ENCODE measurements at places on chromosomes 3 and 15.
A peak's percentile ranks its signal among the peaks of the same experiment; 100 is the strongest.

GRCh38 chr3:160449636-160450598, at the start of gene TRIM59:
TSS of gene TRIM59 (minus strand) at chr3:160449786. CDS start at chr3:160439183, 10,603 bp downstream.
- peak; percentile 97 for DNase-seq

GRCh38 chr15:99925661-99926461, 192.6 kb upstream of the LYSMD4 start:
- DNase-seq, result peak; percentile 76

DNA sequence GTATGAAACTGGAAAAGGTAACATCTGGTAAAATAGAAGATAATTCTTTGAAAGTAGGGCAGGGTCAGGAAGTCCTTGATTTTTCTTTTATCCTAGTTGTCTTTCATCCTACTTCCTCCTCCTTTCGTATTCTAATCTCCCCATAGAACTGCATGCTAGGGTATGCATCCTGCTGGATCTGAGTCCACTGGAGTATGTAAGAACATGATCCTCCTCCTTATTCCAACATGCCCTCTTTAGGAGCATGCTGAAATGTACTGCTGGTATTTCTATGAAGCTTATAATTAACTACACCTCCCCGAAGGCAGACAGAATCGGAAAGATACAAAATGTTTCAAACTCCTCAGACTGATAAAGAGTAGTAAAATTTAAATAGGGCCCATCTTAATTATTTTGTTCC, 493.8 kb downstream of the AGBL1 start:
- DNase-seq, result no peak

DNA sequence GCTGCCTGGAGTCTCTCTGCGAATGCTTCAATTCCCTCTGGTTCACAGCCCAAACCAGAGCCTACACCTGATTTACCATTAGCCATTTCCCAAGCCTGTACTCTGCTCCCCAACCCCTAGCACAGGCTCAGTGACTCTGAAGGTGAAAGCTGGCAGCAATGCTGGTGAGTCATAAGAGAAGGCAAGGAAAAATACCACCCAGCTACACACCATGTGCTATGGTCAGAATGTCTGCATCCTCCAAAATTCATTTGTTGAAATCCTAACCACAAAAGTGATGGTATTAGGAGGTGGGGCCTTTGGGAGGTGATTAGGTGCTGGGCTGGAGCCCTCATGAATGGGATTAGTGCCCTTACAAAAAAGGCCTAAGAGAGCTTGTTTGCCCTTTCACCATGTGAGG, 117.1 kb upstream of the TJP1 start:
- DNase-seq, result no peak

GRCh38 chr3:23740517-23740965, 65.2 kb upstream of the UBE2E1 start:
- DNase-seq, result peak; percentile 43
